ENCODE measurements at places on chromosomes 6 and 20.
A peak's percentile ranks its signal among the peaks of the same experiment; 100 is the strongest.

- DNase-seq: no peak
These were observed 488.3 kb downstream of the CDKAL1 start for GRCh38 chr6:21022343-21023107.

DNA sequence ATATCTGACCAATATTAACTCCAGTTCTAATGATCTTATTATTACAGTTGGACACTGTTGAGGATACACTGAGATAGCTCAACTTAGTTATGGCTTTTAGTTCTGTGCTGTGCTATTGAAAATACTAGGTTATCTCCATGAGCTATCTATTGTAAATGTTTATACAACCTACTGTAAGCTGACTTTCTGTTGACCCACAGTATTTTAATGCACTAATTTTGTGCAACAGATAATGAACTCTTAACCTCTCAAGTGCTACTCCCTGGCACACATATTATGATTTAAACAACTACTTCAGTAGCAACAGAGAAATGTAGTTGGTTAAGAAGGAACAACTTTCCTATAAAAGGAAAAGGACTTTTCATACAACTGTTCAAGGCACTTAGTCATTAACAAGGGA is 5.2 kb upstream of the MMS22L start:
- no peak for DNase-seq

GRCh38 chr6:16723826-16724225 is 37.4 kb downstream of the ATXN1 start:
- peak; percentile 29 for DNase-seq

- no peak for DNase-seq
These were observed 22.5 kb downstream of the JARID2 start for GRCh38 chr6:15268137-15268908.

DNA sequence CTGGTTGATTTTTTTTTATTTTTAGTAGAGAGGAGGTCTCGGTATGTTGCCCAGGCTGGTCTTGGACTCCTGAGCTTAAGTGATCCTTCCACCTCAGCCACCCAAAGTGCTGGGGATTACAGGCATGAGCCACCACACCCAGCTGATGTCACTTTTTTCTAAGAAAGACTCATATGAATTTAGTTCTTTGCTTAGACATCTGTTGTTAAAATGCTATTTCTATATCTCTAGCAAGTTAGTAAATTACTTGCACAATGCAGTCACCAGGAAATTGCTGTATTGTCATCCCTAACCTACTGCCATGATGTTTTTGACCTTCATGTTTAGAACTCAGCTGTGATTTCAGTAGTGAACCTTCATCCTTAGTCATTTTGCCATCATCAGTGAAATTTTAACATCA is 5.7 kb downstream of the KDM1B start:
- DNase-seq: peak; percentile 14

GRCh38 chr6:2035826-2036709 is 209.3 kb downstream of the GMDS start:
- DNase-seq: no peak

GRCh38 chr6:96007663-96008062 is 8.1 kb upstream of the FUT9 start:
- DNase-seq: no peak

DNA sequence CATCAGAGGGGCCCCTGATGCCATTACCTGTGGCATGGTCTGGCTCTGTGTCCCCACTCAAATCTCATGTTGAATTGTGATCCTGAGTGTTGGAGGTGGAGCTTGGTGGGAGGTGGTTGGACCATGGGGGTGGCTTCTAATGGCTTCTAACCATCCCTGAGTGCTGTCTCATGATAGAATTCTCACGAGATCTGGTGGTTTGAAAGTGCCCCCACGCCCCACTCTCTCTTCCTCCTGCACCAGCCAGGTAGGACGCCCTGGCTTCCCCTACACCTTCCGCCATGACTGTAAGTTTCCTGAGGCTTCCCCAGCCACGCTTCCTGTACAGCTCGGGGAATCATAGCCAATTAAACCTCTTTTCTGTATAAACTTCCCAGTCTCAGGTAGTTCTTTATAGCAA is 14.9 kb downstream of the BHLHE23 start:
- DNase-seq: no peak

- no peak for DNase-seq
These were observed 19.4 kb downstream of the SAMD3 start for GRCh38 chr6:130203370-130203769.

DNA sequence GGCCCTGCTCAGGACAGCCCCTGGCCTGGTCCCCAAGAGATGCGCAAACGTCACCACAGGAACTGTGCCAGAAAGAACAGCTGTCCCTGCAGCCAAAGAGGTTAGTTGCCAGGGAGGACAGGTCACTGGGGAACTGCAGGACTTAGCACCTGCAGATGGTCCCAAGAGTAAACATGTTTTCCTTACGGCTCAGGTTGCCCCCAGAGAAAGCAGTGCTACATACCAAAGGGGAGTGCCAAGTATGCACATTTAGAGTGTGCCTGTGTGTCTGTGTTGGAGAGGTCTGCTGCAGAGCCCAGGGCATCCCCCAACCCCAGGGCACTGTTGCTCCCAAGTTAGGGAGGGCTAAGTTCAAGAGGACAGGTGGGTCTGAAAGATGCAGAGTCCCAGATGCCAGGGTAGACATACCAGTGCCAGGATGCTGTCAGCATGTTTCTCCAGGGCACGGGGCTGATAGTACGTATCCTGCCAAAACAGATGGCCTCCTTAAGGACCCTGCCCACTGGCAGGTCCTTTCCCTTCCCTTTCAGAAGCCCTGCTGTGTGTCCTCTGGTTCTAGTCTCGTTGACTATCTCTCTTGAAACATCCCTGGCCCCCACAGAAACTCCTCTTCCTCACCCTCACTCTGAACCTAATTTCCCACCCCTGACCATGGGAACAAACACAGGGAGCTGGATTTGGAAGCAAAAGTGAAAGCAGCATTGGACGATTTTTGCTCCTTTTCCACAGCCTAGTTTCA is 1.3 kb downstream of the ABHD16A start:
- no peak for DNase-seq

DNA sequence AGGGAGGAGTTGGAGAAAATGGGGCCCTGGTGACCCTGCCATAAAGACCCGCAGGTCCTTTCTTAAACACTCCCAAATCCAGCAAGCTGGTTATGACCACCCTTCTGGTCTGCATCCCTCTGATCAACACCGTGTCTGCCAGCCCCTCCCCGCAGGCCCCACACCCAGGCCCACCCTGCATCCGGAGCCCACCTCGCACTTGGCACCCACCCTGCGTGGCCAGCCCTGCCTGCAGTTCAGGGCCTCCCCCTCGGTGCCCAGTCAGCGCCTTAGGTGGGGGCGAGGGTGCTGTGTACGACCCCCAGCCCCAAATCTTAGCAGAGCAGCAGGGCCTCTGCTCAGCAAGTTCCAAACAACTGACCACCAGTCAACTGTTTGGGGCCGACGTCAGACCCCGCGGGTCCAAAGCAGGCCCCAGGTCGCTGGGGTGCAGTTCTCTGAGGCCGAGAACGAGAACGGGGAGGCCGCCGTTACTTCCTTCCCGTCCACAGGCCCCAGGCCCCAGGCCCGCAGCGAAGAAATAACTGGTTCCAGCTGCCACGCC is 1.2 kb downstream of the ACSS1 start:
- no peak for DNase-seq

- DNase-seq: no peak
These were observed 335.3 kb downstream of the SOX4 start for GRCh38 chr6:21928827-21929226.

- no peak for DNase-seq
These were observed 19.3 kb upstream of the SASH1 start for GRCh38 chr6:148323344-148323743.

DNA sequence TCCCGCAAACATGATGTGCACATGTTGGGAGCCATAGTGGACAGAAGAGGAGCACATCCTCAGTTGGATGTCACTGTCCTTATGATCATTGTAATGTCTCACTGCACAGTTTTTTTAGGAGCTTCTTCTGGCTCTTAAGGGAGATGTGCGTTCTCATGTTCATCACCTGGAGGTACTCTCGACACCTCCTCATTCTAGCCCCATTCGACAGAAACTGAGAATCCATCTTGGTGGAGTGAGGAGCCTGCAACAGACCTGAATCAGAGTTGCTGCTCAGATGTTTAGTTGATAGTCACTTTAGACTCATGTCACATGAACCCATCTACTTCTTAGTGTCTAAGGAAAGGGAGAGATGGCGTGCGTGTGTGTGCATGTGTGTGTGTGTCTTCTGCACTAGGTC is 2.3 kb upstream of the BMP6 start:
- DNase-seq: no peak

DNA sequence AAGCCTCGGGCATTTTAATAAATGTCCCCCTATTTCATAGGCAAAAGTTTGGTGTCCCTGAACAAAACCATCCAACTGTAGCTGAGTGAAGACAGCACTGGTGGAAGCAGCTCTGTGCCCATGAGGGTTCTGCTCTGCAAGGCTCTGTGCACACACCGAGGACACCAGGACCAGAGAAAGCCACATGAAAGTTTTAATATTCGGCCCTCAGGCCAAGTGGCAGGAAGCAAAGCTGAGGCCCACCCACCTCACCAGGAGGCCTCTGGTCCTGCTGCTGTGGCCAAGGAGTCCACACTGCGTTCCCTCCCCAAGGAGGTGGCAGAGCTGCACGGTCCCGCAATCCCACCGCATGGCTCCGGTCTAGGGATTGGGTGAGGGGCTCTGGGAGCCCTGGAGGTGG is 62.6 kb upstream of the RPS6KA2 start:
- DNase-seq: no peak

GRCh38 chr6:54981647-54982046 is 135.1 kb downstream of the FAM83B start:
- DNase-seq: no peak

GRCh38 chr6:32189069-32189741 is 797 bp downstream of the PBX2 start:
- DNase-seq: no peak

- no peak for DNase-seq
These were observed 24.0 kb downstream of the DSTN start for GRCh38 chr20:17593902-17594301.

- DNase-seq: no peak
These were observed 153.5 kb downstream of the HDGFL1 start for GRCh38 chr6:22722913-22723312.

DNA sequence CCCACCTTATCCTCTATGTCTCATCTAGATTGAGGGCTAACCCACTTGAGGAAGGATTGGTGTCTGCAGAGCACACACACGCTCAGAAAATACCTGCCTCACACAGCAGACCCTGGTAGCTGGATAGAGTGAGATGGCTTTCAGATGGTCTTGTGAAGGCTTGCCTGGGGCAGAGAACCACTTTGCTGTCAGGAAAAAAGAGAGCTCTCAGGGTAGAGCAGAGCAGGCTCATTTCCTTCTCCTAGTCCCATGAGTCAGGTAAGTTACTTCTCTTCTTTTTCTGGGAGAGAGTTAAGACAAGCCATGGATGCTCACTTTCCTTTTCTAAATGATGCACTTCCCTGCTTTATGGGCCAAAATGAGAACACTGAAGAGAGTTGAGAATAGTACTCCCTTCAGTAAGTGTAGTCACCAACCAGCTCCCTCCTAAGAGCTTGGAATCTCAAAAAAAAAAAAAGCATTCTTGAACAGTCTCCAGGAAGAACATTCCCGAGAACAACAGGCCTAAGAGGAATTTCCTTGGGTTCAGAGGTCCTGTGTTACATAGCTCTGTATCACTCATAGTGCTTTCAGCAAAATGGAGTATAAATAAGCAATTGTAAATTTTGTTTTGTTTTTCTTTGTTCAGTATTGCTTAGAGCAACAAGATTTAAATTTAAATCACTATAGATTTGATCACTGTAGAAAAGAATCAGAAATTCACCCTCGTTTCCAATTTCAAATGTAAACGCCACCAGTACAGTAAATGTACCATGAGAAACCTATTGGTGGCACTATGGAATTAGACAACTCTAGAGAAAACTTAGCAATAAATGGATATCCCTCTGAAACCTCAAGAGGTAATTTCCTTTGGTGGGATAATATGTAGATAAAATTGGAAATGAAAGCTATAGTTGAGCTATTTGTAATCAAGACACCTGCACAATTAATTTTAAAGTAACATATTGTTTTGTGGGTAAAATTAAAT is 530.3 kb downstream of the RFPL4B start:
- DNase-seq: no peak

- DNase-seq: no peak
These were observed 10.5 kb upstream of the ESR1 start for GRCh38 chr6:151796842-151797530.
